Smooth muscle cell of the brain vasculature (primary cell): ENCODE measurements at places on chromosomes 13 and 19.

GRCh38 chr19:48152551-48152950 lies 17.6 kb downstream of the LIG1 start:
- no peak for DNase-seq

DNA sequence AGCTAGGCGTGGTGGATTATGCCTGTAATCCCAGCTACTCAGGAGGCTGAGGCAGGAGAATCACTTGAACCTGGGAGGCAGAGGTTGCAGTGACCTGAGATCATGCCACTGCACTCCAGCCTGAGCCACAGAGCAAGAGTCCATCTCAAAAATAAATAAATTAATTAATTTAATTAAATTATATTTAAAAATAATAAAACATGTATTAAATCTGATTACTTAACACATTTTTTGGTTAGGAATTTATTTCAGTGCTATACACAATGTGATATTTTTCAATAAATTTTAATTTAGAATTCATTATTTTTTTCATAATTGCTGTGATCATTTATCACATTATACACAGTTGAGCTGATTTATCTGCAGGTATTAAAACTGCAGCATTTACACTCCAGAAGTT lies 1101.5 kb upstream of the MIR17HG start:
- DNase-seq = no peak

- no peak for DNase-seq
Observed at GRCh38 chr13:20717581-20718542, 14.4 kb downstream of the IL17D start.

DNA sequence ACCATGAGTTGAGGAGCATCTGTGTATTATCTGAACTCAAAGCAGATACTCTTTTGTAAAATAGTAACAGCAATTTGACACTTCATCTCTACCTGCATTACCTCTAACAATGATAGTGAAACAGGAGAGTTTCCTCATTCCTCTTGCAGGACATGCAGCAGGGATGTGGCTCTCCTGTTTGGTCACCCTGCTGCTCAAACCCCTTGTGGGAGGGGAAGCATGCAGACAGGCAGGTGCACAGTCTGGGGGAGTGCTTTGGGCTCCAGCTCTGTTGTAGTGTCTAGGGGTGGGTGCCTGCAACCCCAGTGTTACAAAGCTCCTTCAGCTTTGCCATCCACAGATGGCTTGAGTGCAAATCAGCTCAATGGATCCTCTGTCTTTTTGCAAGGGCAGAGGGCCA lies 827.6 kb downstream of the DACH1 start:
- DNase-seq = no peak

DNA sequence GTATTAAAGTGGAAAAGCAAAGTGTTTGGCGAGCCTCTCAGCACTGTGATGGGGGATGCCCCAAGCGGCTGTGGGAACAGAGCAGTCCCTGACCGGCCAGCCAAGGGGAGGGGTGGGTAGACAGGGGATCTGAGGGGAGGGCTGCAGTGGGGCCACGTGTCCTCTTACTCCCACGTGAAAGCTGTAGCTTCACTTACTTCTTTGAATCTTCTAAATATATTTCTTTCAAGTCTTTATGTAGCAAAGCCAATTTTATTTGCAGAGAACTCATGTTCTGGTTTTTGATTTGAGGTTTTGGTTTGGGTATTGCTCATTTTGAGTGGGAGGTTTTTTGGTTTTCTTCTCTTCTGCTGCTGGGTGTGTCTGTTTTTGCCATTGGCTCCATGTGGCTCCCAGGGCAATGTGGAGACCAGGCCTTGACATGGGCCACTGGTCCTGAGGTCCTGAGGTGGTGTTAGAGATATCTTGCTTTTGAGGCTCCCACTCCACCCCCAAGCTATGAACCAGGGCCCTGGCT lies 17.7 kb upstream of the OVOL3 start:
- no peak for DNase-seq

GRCh38 chr13:31849206-31849605 lies 109.9 kb downstream of the RXFP2 start:
- DNase-seq = no peak

GRCh38 chr13:106306748-106307277 lies 228.6 kb downstream of the EFNB2 start:
- DNase-seq = no peak

DNA sequence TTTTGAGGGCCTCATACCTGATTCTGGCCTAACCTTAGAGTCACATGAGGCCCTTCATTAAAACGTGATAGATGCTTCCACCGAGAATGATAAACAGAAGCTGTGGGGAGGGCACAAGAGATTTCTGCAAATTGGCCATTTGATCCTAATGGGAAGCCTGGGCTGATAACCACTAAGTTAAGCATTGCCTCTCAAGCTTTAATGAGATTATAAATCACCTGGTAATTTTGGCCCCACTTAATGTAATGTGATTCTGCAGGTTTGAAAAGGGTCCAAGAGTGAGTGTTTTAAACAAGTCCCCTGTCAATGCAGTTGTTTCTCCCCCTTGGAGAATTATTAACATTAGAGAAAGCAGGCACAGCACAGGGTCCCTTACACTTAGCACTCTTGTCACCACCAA lies 42.0 kb downstream of the ZNF486 start:
- no peak for DNase-seq

GRCh38 chr13:30803749-30804148 lies 68.4 kb downstream of the ALOX5AP start:
- no peak for DNase-seq

GRCh38 chr13:109036078-109036780 lies 406.8 kb downstream of the MYO16 start:
- no peak for DNase-seq

DNA sequence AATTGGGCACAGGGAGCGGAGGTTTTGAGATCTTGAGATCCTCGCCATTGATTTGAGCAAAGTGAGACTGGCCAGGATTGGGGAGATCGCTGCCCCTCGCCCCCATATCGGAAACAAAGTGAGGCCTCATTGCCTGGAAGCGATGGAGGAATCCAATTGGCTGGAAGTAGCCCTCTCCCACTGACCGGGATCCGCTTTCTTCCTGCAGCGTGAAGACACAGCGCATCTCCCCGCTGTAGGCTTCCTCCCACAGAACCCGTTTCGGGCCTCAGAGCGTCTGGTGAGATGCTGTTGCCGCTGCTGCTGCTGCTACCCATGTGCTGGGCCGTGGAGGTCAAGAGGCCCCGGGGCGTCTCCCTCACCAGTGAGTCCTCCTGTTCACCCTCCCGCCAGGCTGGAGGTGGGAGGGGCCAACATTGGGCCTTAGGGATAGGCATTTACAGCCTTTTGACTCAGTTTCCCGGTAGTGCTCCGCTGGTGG lies 438 bp downstream of the PRKCSH start:
- no peak for DNase-seq

- DNase-seq = no peak
Observed at GRCh38 chr13:44573790-44574465, 2.2 kb downstream of the TSC22D1 start.

DNA sequence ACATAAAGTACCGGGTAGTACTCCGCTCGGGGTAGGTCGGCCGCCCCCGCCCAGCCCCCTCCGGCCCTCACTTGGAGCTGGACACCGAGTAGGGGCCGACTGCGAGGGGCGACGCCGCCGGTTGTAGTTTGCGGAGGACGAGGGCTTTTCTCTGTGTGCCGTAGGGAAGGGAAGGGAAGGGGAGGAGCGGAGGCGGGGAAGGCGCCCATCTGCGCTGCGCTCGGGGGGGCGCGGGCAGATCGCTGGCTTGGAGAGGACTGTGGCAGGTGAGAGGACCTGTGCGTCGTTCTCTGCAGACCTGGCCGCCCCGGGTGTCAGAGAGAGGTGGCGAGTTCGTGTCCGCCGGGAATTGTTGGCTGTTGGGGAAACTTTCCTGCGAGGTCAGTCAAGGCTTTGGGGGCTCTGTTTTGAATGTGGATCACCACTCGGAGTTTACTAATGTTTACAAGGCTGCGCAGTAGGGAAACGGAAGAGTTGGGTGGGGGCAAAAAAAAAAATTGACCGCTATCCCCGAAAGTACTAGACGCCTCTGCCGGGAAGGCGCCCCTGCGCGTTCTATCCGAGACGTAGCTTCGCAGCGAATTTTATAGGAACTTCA lies 1.4 kb downstream of the ING1 start:
- no peak for DNase-seq

DNA sequence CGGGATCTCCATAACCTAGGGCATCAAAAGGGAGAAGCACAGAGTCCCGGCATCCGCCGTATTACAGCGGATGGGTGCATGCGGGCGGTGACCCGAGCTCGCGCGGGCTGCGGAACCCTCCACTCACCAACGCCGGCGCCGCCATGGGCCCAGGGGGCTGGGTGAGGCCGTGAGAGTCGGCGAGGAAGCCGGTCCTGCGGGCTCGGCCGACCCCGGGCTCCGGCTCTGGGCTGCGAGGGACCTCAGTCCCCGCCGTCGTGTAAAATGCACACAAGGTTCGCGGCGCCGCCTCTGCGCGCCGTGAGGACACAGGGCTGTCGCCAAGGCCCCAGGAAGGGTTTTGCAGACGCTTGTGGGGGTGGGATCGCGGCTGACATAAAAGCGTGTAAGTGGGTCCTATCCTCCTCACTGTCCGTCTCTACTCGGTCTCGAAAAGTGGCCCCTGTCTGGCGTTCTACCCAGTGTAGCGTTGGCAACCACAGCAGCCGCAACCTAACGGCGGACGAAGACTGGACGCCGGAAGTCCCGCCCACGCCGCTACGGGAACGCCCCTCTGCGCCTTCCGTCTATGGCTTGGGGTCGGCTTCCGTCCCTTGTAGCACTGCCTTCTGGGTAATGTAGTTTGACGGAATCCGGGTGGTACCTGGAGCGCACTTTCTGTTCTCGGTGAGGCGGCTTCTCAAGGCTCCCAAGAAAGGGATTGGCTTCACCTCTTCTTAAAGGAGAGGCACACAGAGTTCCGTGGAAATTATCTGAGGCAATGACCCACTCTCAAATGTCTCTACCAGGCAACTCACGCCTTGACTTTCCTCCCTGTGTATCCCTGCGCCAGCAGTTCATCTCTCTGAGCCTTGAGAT lies at the start of gene ZNF599:
Gene ZNF599 (minus strand): TSS at position 519 of the 858 bp plus-strand sequence. CDS start 374 bp downstream, at position 145.
- DNase-seq = peak; percentile 58

DNA sequence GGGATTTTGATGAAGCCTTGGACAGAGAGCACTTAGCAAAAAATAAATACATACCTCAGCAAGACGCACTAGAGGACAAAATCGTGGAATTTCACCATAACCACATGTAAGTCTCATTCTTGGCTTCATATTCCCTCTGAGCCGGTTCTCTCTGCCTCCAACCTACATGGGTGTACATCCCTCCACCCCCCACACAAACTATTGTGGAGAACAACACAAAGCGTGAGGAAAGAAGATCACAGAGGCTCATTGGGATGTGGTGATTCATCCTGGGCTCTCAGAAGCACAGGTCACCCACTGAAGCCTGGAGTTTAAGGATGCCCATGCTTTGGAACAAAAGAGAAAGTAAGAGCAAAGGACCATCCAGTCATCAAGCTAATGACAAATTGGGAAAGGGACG lies 192.2 kb downstream of the STK24 start:
- DNase-seq = peak; percentile 84

GRCh38 chr19:40811478-40812341 lies 12.7 kb downstream of the EGLN2 start:
- DNase-seq = no peak

DNA sequence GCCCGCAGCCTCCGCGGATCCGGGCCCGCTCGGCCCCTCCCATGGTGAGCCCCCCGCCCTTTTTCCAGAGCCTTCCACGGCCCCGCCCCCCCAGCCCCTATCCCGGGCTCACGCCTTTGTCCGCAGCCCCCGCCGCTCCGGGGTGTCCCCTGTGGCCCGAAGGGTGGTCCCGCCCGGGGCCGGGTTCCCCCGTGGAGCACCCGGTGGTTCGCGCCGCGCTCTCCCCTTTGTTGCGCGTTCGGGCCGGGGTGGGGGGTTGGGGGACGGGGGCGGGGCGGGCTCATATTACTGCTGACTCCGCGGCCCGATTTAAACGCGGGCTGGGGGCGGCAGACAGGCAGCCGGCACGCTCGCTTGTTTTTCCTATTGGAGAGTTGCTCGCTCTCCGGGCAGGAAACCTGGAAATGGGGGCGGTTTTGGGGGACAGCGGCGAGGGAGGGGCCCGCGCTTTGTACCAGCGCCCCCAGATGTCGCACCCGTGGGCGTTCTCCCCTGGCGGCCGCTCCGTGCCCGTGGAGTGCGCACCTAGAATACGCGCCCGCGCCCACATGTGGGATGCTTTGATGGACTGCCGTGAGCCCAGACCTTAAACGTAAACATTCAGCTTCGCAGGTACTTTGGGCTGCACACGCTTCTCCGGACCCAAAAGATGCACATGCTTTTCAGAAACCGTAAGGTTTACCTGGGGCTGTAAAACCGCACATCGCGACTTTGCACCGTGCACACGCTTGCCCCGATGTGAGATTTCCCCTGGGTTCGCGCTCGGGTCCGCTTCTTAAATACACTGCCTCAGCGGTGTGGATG lies 699 bp downstream of the PTOV1 start:
- no peak for DNase-seq

DNA sequence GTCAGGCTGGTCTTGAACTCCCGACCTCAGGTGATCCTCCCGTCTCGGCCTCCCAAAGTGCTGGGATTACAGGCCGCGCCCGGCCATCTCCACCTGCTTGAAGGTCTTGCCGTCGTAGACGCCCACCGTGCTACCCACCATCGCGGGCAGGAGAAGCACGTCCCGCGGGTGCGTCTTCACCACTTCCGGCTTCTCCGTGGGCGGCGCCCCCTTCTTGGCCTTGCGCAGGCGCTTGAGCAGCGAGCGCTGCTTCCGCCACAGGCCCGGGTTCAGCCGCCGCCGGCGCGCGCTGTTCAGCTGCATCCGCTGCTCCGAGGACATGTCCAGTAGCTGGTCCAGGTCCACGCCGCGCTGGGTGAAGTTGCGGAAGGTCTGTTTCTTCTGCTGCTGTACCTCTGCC lies 21.6 kb downstream of the EFNA2 start:
- DNase-seq = no peak

DNA sequence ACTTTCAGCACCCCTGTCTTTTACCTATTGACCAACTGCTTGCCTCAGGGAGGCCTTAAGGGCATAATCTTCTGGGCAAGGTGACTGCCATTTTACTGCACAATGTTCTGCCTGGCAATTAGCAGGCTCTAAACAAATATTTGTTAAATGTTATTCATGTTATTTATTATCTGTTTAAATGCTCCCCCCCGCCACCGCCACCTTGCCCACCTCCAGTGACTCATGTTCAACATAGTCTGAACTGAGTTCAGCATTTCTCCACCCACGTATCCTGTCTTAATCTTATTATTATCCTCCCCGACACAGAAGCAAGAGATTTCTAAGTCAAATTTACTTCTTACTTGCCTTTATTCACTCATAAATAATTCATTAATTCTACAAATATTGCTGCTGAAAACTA lies 144.8 kb downstream of the LIG4 start:
- no peak for DNase-seq

- no peak for DNase-seq
Observed at GRCh38 chr13:30477346-30478195, 11.8 kb upstream of the HMGB1 start.

DNA sequence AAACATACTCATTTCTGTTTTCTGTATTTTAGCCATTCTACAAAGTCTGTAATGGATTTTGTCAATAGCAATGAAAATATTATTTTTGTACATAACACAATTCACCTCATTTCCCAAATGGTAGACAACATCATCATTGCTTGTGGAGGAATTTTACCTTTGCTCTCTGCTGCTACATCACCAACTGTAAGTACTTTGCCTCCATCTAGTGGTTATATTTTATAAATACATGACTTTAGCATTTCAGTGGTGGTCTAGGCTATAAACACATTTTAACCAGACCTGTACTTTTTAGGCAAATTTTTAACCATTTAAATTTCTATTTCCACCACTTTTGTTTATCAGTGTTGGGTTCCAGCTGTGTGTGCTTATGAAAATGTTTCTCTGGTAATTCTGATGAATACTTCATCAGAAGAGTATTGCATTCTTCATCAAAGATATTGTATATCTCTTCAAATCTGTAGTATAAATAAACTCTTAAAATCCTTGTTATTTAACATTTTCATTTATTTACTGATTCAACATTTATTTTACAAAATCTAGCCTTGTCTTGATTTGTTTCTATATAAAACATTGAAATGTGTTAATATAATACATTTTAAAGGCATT lies 222.4 kb downstream of the NBEA start:
- no peak for DNase-seq
